Activated CD8-positive, alpha-beta T cell treated with anti-CD3 and anti-CD28 coated beads, Interleukin-2, amount 10 ng/mL, durations not matched to agents 7 days and 5 days (primary cell): ENCODE measurements at places on chromosomes 2 and 18. TPM values are rescaled to one million over a fixed set of nuclear protein-coding genes. Genes with fewer than 3 reads are reported as not detected.

GRCh38 chr2:136783856-136784255 lies 18.5 kb downstream of the THSD7B start:
- DNase-seq: no peak

DNA sequence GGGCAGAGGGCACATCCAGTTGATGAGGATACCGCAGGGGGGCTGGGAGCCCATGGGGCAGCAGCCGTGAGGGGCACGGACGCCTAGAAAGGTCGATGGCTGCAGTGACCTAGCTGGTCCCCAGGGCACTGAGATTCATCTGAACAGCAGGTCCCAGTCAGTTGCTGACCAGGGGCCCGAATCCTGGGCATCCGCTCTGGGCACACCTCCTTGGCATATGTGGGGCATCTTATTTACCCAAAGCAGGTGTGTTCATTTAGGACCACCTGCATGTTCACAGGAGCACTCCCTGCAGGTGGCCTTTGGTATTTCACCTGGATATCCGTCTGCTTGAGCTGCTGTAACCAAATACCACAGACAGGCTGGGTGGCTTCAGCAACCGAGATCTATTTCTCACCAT lies 72.0 kb upstream of the ODC1 start:
- DNase-seq: peak; percentile 26

The C2orf80 gene
- total RNA-seq: not detected

GRCh38 chr2:44836174-44836573 lies 105.3 kb upstream of the SIX3 start:
- DNase-seq: no peak

The CRYBA2 gene
- total RNA-seq: not detected

The CELF4 gene
- not detected for total RNA-seq

The PIGN gene
- 27.3 TPM for total RNA-seq

- DNase-seq: peak; percentile 53
These were observed 31.1 kb downstream of the NAB1 start for GRCh38 chr2:190679813-190680591.

DNA sequence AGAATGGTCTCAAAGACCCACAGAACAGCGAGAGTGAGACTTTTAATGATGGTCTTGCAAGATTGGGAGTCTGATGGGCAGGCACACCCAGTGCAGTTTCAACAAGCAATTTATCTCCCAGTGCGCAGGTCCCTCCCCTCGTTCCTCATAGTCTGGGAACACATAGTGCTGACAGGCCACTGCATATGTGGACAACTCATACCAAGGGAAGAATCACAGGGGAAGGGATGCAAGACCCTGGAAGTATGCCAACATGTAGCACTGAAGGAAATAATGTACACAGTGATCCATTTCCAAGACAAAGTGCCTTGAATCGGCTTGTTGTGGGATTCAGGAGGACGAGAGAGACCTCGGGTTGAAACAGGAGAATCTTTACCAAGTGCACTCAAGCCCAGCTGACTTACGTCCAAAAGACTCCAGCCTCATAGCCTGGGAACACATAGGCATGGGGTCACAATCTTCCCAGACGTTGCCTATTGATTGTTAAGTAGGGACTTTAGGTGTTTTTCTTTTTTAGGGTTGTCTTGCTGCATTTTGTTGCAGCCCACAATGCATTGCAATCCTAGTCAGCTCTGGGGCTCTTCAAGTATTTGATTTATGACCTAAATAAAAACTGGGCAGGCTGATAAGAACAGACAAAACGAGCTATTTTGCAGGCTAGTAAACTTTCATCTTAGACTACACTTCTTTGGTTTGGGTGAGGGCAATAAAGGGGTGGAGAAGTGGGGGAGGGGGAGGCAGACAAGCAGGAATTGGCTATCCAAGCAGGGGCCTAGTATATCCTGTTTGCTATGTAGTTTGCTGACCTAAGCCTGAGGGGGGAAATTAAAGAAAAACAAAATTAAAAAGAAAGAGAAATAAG lies 24.7 kb upstream of the SERPINB5 start:
- no peak for DNase-seq

DNA sequence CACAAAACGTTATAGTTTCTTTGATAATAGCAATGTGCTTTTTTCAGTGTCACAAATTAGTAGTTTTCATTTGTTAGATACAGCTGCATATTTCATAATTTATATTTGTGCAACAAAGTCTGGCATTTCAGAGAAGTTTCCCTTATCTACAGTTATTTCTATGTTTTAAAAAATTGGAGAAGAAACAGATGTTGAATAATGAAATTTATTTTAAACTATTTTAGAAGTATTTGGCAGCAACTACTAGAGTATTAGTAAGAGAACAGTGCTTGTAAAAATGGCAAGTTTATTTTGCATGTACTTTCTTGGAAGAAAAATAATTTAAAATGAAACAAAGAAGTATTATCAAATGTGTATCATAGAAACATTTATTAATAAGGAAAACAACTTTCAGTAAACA lies 68.6 kb upstream of the COL5A2 start:
- DNase-seq: no peak

The AOX1 gene
- total RNA-seq: 0.08 TPM
